Brain microvascular endothelial cell (primary cell): ENCODE measurements at places on chromosomes 7 and 10.

DNA sequence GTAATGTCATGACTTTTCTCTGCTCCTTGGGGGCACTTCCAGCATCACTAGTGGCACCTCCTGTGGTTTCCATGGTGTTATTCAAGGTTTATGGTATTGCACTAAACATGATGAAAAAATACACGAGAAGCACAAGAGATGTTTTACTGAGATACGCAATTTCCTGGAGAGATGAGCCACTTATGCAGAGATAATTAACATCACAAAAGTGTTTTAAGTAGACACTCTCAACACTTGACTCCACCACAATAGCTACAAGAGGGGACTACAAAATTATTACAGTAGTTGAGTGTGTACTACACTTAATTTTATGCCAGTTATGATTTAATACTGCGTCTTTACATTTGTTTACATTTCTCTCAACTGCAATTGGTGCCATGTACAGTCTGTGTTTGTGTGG is 906.7 kb downstream of the DNAJB9 start:
- DNase-seq = no peak

DNA sequence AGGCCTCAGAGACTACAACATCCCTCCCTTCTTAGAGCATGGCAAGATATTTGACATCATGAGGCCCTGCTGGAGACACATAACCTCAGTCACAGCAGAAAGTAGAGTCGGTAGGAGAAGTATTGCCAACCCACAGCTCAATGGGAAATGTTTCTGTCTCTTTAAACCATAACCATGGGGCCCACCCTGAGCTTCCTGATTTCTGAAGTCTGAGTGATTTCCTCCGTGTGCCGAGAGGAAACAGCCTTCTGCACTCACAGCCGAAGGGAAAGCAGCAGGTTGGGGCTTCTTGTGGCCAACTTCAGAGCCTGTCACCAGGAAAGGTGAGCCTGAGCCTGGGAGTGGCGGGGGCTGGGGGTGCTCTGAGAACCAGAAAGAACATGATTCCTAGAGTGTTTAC is at the start of gene GIMAP1:
GIMAP1 (plus strand) TSS at position 246 of the 400 bp plus-strand sequence. CDS start 2,435 bp downstream, outside the sequence.
- DNase-seq = no peak

DNA sequence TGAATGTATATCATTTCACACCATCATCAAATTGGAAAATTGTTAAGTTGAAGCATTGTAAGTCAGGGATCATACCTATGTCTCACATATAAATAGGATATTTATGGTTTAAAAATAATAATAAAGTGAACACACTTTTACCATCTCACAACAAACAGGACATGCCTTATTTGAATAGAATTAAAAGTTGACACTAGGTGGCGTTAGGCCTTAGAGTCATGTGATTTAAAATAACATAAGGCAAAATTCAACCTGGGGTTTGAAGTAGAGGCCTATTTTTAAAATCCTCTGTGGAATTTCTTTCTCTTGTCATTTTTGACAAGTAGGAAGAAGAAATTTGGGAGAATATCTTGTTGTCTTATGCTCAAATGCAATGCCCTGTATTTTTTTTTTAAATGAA is 184.7 kb upstream of the PCDH15 start:
- DNase-seq = no peak

DNA sequence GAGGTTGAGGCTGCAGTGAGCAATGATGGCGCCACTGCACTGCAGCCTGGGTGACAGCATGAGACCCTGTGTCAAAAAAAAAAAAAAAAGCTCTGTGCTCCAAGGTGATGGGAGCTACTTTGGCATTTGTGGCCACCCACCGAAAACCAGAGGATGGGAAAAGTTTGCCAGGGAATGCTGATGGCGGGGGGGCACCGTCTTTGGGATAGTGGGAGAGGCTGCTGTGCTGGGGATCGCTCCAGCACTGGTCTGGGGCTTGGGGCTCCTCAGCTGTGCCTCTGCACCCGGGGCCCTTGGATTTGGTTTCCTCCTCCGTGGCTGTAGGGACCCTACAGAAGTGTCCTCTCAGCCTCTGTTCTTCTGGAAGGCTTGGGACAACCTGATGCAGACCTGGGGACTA is 11.7 kb upstream of the RAMP3 start:
- DNase-seq = no peak

DNA sequence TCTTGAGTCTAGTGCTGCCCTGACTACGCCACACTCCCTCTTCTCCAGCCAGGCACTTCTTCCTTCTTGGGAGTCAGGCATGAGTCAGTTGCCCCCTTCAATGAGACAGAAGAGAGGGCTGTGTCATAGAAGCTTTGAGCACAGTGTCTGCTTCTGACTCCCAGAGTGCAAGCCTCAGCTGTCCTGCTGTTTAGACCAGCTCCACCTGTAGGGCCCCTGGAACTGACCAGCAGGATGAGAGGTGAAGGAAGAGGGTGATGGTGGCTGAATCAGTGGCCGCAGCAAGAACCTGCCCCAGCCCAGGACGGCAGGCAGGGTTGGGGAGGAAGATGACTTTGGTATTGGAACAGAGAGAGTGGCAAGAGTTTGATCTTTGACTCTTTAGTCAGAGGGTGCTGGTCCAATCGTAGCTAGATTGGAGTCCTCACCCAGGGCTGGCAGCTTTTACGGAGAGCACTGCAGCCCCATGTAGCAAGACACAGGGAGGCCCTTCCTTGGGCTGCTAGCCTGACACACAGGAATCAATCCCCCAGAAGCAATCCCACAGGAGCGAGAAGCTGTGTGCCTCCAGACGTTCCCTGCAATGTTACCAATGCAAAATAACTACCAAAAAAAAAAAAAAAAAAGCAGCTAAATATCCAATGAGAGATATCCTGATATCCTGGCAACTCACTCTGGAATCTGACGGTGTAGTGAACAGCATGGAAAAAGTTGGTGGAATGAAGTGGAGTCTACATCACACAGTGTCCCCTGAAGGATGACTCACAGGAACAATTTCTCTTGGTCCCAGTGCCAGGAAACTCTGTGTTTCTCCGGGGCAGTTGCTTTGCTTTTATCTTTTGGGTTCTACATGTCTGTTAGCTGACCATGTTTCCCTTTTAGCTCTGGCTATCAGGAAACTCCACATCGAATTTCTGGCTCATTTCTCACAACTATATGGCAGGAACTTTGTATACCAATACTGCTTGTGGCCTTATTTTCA is 6.9 kb downstream of the C10orf62 start:
- peak; percentile 76 for DNase-seq

DNA sequence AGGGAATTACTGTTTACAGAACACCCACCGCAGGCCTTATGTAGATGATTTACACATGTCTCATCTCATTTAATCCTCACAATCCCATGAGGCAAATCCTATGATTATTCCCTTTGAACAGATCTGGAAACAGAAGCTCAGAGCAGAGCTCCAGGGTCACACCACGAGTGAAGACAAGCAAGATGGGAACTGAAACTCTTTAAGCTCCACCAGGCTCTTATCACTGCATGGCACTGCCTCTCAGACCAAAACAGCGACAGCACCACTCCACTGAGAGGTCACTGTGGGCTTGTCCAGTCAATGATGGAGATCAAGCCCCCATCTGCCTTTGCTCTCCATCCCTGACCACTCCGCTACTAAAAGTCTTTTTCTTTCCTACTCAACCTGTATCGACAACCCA is 5.9 kb downstream of the GRID1 start:
- no peak for DNase-seq

DNA sequence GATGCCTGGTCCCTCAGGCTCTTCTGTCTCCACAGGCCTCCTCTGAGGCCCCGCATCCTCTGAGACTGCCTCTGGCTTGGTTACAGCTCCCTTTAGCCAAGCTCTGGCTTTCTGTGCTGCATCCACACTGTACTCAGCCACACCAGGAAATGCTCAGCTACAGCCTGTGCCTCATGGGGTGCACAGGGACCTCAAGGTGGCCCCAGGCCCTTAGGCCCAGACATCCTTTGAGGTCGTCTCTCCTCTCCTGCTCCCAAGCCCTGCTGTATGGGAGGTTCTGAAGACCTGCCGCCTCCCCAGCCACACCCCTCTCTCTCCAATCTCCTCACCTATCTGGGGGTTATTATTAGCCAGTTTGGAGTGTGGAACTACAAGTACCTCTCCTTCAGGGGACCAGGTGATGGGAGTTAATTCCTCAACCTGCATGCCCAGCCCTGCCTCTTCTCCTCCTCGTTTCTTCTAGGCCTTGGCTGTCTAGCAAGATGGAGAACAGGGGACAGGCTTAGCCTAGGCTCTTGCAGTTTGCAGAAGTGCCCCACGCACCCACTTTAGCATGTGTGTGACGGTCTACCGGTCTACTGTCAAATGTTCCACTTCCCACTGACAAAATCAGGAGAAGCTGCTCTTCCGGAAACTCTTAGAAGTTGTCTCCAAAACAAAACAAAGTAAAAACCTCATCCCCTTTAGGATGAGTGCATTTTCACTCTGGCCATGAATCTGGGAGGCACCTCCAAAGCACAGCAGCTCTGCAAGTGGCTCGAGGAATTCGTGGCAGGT is 64.0 kb upstream of the WAC start:
- DNase-seq = no peak

DNA sequence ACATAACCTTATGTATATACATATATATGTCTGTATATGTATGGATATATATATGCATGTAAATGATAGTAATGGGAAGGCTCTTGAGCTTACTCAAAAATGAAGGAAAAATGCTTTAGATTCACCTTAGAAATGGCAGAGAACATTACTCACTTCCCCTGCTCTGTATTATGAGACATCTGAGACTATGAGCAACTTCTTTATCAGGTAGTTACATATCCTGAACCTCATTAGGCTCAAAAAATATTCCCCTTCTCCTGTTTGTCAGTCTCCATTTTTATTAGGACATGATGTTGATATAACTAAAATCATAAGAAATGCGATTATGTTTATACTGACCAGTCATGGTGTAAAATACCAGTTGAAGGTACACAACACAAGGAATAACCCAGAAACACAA is 800.1 kb upstream of the ZWINT start:
- no peak for DNase-seq

DNA sequence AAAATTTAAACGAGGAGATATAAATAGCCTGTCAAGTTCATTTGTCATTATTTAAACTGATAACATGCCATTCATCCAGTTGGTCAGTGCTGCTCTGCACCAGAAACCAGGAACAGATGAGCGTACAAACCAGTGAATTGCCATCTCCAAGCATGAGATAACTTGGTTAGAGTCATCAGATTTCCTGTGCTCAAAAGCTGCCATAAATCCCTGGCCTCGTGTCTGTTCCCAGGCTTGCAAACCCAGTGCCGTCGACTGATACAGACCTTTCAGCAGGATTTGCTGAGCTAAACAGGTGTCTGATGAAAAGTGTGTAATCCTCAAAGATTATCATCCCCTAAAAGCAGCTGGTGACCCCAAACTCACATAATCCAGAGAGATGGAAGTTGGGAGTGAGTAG is 96.0 kb upstream of the SAMD8 start:
- DNase-seq = no peak

- DNase-seq = no peak
Observed at GRCh38 chr7:80135309-80136104, 876 bp downstream of the GNAI1 start.

DNA sequence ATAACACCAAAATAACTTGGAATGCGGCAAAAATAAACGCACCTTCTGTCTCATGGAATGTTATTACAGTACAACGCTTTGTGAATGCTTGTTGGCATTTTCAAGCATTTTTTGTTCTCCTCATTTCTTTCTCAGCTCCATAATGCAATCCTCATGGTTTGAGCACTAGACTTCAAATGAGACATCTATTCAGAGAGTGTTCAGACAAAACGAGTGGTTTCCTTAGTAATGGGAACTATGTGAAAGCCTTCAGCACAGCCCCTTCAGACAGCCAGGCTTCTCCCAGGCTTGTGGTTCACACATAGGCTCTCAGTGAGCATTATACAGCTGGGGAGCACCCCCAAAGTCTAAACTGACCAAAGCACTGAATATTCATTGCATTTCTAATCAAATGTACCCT is 8.6 kb upstream of the LRRN3 start:
- peak; percentile 74 for DNase-seq

GRCh38 chr7:151637781-151638261 is 118.1 kb upstream of the RHEB start:
- peak; percentile 47 for DNase-seq

- no peak for DNase-seq
Observed at GRCh38 chr7:150332852-150333635, 8.4 kb downstream of the RARRES2 start.

- DNase-seq = peak; percentile 2
Observed at GRCh38 chr7:152760854-152761748, 1.5 kb downstream of the ACTR3B start.

- DNase-seq = no peak
Observed at GRCh38 chr7:96658022-96658412, 51.6 kb downstream of the SEM1 start.

DNA sequence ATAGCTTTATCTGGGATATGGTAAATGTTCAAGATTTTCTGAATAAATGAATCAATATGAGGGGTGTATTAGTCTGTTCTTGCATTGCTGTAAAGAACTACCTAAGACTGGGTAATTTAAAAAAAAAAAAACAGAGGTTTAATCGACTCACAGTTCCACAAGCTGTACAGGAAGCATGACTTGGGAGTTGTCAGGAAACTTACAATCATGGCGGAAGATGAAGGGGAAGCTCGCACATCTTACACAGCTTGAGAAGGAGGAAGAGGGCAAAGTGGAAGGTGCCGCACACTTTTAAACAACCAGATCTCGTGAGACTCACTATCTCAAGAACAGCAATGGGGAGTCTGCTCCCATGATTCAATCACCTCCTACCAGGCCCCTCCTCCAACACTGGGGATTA is 32.5 kb upstream of the OTUD1 start:
- no peak for DNase-seq

DNA sequence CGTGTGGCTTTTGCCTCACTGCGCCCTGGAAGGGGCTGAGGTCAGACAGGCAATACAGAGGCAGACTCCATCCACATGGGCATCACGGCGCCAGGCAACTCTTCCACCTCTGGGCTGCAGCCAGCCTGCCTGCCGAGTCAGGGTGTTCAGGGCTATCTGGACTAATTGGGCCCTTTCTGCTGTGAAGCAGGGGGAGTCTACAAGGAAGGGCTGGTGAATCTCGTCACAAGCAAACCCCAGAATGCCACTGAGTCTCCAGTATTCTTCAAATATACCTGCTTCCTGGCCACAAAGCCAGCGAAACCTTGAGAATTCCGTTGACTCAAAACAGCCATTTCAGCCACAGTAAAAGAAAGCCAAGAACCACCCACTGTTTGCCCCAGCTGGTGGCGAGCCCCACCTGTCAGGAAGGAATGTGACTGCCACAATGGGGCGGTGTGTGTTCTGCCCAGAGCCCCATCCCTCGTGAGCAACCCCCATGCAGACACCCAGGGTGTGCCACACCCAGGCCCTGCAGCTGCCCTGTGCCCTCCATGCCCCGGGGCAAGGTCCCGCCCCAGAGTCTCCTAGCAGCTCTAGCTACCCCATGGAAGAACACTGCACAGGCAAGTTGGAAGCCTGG is 117.3 kb downstream of the FAM53B start:
- no peak for DNase-seq

GRCh38 chr10:68047122-68047521 is 28.0 kb downstream of the HERC4 start:
- no peak for DNase-seq
